Stimulated activated CD4-positive, alpha-beta T cell treated with anti-CD3 and anti-CD28 coated beads, Interleukin-2, amount 100 ng/mL, for 24 hours (primary cell): ENCODE measurements at places on chromosomes 12 and 14.

DNA sequence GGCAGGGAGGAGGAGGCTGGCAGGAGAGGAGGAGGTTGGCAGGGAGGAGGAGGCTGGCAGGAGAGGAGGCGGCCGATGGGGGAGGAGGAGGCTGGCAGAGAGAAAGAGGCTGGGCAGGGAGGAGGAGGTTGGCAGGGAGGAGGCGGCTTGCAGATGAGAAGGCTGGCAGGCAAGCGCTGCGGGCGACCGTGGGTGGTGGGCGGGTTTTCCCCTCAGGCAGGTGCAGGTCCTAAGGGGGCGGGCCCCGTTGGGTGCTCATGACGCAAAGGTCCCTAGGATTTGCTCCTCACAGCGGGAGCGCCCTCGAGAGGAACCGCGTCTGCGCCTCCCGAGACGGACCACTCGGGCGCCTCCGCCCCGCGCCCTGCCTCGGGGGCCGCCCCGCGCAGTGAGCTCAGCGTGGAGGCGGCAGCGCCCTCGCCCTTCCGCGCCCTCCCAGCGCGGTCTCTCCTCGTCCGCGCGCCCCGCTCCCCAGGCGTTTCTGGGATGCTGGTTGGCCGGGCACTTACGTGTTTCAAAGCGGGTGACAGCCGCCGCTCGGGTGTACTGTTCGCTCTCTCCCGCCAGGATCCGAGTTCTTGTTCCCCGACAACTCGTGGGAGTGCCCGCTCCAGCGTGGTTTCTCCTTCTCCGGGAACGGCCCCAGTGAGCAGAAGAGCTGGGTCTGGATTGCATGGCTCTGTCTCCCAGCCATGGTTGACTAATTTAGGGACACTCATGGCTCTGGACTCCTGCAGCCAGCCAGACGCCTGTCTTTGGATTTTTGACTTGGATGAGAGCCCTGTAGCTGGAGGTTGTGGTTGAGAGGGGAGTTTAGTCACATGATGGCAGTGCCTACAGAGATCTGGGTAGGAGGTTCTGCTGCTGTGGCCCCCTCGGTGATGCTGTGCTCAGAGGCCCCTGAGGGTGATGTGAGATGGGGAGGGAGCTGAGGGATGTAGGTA is 64.1 kb upstream of the PPP4R3A start:
- DNase-seq, result peak; percentile 95

GRCh38 chr12:5402009-5402935 is 29.6 kb upstream of the NTF3 start:
- DNase-seq, result no peak

- no peak for DNase-seq
Observed at GRCh38 chr14:63454863-63455622, 88.1 kb downstream of the PPP2R5E start.

DNA sequence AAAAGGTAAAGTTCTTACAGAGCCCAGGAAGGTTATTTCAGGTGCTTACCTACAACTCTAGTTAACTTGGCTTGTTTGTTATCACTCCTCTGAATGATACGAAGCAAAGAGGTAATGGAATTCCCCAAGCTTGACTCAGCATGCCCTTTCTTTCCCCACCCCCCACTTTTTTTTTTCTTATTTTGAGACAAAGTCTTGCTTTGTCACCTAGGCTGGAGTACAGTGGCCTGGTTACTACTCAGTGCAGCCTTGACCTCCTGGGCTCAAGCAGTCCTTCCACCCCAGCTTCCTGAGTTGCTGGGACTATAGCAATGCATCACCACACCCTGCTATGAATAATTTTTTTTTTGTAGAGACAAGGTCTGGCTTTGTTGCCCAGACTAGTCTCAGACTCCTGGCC is 17.1 kb upstream of the YBX3 start:
- DNase-seq, result no peak

DNA sequence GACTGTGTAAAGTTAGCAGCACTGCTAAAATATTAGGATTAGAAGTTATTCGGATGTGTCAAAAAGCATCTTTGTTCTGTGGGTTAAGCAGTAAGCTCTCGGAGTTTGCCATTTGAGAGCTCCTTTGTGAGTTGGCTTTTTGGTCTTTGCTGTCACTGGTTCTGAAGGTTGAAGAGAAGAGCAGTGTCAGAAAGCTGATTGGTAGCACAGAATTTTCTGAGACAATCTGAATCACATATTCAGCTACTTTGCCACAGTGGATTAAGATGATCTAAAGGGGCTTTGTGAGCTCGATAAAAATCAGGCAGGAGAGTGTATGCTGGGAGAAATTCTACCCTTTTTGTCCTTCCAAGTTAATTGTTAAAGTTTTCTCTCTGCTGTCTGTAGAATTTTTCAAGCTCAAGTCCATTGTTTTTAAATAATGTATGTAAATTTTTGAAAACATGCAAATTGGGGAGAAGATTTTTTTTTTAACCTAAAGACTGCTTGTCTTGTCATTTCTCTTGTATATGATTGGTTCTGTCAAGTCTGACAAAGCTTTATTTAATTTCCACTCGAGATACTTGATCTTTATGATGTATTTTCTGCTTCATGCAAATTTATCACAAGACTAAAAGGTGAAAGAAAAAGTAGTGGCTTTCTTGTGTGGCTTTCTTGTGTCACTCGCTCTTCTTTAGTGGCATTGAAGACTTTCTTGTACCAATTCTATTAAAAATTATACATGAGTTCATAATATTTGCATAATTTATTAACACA is 307.3 kb downstream of the EGLN3 start:
- no peak for DNase-seq

- DNase-seq, result no peak
Observed at GRCh38 chr14:93042968-93043940, 72.5 kb downstream of the ITPK1 start.

DNA sequence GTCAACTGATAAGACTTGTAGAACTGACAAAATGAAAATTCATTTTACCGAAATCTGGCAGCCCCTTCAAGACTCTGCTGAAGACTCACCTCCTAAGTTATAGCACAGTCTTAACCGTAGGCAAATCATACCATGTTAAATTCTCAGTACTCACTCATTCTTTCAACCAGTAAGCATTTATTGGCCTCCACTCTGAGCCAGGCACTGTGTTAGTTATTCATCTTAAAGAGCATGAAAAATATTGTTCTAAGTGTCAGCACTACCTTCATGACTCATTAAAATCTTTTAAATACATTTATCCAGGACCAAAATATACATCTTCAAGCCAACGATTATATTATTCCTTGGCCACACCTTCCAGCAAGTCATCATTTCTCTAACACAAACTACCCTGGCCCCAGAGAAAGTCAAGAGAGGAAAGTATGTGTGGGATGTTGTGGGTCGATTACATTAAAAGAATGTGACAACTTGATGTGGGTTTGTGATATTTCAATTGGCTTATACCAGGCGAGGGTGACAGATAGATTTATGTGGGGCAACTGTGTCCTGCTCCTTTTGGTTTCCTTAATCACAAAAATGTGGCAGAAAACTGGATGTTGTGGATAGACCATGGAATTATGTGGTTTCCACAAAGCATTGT is 55.0 kb downstream of the TMEM30B start:
- no peak for DNase-seq
